Type B pancreatic cell (in vitro differentiated cells): ENCODE measurements at places on chromosomes 7 and 10.

- H3K4me3 ChIP-seq, result peak overlapping the region; percentile 41
- H3K27me3 ChIP-seq, result peaks cover 97% of the 10 kb centered on the region
- no peaks in the 10 kb centered on the region for H3K36me3 ChIP-seq
Measured at GRCh38 chr10:102231357-102232318, 5.5 kb downstream of the ELOVL3 start.

- peak overlapping the region; percentile 10 for H3K27ac ChIP-seq
- peaks cover 34% of the 10 kb centered on the region for H3K27me3 ChIP-seq
- peaks cover 4% of the 10 kb centered on the region for H3K4me1 ChIP-seq
- no peaks in the 10 kb centered on the region for H3K36me3 ChIP-seq
- H3K4me3 ChIP-seq, result no peak overlapping the region
- DNase-seq, result peak; percentile 49
Measured at GRCh38 chr10:1603181-1603580, 134.1 kb downstream of the ADARB2 start.

DNA sequence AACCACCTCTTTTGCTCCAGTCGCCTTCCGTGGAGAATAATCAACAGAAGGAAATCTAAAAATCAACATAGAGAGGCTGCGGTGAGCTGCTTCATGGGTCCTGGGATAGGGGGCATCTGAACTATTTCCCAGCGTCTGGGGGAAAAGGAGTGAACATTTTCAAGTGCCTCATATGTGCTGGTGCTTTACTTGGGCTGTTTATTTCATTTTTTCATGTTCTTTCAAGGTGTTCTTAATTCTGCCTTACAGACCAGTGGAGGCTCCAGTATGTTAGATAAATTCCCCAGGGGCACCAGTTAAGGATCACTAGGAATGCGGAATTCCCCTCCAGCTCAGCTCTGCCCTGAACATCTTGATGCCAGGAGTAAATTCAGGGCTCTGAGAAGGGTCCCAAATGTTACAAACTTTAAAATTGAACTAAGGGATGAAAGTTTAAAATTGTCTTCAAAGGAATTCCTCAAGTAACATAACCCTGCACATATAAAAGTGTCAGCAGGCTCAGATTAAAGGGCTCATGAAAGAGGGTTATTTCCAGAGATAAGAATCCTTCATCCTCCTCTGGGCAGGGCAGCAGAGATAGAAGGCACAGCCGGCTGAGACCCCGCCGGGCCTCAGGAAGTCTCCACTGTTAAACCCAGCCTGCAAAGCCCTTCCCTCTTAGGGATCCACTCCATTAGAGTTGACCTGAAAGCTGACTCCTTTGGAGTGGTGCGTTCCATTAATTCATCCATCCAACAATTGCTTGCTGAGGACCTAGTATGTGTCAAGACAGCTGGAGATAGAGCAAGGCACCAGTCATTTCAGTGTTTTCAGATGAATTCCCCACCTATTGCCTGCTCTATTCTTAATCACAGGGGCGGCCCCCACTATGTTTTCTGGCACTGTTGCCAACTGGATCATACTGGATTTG lies 345.8 kb downstream of the KCNMA1 start:
- peaks cover 12% of the 10 kb centered on the region for H3K27me3 ChIP-seq
- H3K27ac ChIP-seq, result peak overlapping the region; percentile 73
- no peak for DNase-seq
- H3K36me3 ChIP-seq, result no peaks in the 10 kb centered on the region
- H3K4me1 ChIP-seq, result peaks cover 46% of the 10 kb centered on the region
- H3K4me3 ChIP-seq, result peak overlapping the region; percentile 13

DNA sequence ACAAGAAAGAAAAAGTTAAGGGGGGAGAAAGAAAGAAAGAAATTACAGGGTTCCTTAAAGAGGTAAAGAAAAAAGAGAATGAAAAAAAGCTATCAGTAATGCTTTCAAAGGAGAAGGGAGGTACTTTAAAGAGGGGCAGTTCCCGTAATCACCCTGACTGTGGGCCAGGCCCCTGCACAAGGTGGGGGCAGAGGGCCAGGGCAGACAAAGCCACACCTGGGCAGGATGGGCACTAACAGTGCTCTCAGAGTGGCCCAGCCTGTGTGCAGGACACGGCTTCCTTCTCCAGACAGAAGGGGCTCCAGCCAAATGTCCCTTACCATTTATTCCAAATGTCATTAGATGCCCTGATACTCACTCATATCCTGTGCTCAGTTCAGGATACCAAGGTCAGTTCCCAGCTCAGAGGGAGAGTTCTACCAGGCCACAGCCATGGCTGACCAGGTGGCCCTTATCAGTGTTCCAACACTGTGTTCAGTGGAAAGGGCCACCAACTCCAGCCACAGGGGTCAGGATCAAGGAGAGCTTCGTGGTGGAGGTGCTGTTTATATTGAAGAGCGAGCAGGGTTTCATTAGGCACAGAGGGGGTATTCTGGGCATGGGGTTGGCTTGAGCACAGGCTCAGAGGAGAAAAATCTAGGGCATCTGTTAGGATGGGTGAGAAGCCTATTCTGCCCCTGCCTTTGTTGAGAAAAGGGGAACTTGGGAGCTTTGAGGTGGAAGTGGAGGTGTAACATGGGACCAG lies 29.9 kb downstream of the DPCD start:
- peaks cover 8% of the 10 kb centered on the region for H3K4me1 ChIP-seq
- no peak overlapping the region for H3K4me3 ChIP-seq
- no peak for DNase-seq
- no peaks in the 10 kb centered on the region for H3K27me3 ChIP-seq
- no peak overlapping the region for H3K27ac ChIP-seq

GRCh38 chr10:109019001-109019424 lies 904.3 kb downstream of the XPNPEP1 start:
- no peak overlapping the region for H3K27ac ChIP-seq
- no peak for DNase-seq
- no peaks in the 10 kb centered on the region for H3K36me3 ChIP-seq
- H3K27me3 ChIP-seq, result no peaks in the 10 kb centered on the region
- H3K4me1 ChIP-seq, result no peaks in the 10 kb centered on the region

- H3K27me3 ChIP-seq, result peaks cover 9% of the 10 kb centered on the region
- DNase-seq, result no peak
- H3K36me3 ChIP-seq, result no peaks in the 10 kb centered on the region
Measured at GRCh38 chr7:26490640-26491624, 199.3 kb downstream of the SNX10 start.

DNA sequence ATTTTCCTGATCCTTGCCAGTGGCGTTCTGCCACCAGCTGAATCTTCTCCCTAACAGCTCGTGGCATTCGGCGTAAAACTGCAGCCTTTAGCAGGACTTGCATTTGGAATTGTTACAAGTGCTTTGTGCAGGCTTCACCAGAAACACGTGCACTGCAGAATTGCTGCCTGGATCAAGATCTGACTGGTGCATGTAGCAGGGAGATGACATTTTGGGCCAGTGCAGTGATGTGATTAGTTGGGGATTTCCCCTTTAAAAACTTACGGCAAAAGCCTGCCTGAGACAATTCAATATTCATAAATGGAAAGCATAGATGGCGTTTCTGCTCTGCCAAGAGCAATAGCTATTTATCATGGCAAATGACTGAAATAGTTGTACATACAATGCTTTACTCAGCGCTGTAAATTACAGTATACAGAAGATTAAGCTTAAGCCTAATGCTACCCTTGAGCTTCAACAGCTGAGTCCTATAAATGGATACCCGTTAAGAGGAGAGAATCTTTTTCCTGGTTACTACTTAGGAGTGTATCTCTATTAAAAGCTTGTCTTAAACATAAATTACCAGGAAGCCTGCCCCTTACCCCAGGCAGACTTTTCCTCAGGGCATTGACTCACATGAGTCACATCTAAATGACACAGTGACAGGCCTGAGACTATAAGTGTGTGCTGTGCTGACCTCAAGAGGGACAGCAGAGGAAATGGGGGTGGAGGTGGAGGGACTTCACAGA lies 106.3 kb downstream of the ATXN7L1 start:
- H3K36me3 ChIP-seq, result peaks cover 19% of the 10 kb centered on the region
- H3K27ac ChIP-seq, result no peak overlapping the region
- peaks cover 8% of the 10 kb centered on the region for H3K4me1 ChIP-seq
- no peak for DNase-seq
- H3K4me3 ChIP-seq, result no peak overlapping the region

DNA sequence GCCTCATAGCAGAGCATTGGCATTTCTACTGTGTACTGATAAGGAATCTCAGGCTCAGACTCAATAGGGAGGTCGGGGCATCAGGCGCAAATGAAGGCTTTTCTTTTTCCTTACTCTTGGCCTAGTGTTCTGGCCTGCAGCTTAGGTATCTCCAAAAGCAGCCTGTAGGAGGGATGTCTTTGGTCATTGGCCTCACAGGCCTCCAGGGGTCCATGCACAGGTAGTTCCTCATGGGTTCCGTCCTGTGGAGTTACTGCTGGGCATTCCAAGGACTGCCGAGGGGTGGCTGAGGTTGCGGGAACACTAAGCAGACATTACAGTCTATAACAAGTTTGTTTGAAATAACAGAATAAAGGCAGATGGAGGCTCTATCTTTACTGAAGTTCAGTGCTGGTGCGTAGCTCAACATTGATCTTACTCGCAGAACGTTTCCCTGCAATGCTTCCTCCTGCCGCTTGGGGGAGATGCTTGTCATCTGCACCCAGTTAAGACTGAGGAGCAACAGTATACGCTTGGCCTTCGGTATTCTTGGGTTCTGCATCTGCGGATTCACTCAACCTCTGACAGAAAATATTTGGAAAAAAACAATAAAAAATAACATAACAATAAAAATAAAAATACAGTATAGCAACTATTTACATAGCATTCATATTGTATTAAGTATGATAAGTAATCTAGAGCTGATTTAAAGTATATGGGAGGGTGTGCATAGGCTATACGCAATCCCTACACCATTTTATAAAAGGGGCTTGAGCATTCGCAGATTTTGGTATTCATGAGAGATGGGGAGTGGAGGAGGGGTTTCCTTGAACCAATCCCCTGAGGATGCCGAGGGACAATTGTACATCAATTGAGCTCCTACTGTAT lies 58.9 kb downstream of the SH2D4B start:
- H3K4me3 ChIP-seq, result no peak overlapping the region
- H3K36me3 ChIP-seq, result no peaks in the 10 kb centered on the region
- H3K27ac ChIP-seq, result no peak overlapping the region
- no peaks in the 10 kb centered on the region for H3K4me1 ChIP-seq
- no peaks in the 10 kb centered on the region for H3K27me3 ChIP-seq

- no peak overlapping the region for H3K4me3 ChIP-seq
- no peak overlapping the region for H3K27ac ChIP-seq
- DNase-seq, result no peak
- peaks cover 4% of the 10 kb centered on the region for H3K27me3 ChIP-seq
- no peaks in the 10 kb centered on the region for H3K36me3 ChIP-seq
Measured at GRCh38 chr7:23938937-23939552, 229.0 kb downstream of the STK31 start.

- H3K27me3 ChIP-seq, result no peaks in the 10 kb centered on the region
- H3K36me3 ChIP-seq, result peaks cover 8% of the 10 kb centered on the region
- no peak overlapping the region for H3K27ac ChIP-seq
- DNase-seq, result no peak
- H3K4me1 ChIP-seq, result no peaks in the 10 kb centered on the region
Measured at GRCh38 chr10:99766302-99766681, 16.1 kb upstream of the ABCC2 start.

DNA sequence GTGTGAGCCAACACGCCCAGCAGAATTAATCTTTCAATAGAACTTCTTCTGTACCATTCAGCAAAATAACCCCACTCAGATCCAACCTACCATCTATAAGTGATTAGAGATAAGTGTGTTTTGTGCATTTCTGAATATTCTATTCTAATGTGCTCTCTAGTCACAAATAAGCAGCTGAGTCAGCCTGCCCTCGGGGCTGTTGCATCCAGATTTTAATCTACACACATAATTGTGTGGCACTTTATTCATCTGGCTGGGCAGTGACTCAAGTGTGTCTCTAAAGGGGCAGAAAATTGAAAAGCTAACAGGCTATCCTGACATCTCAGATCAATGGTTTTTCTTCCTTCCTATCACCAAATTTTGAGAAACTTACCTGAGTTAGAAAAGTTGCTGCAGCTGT lies 60.3 kb downstream of the PRR15 start:
- no peak for DNase-seq
- H3K27me3 ChIP-seq, result peaks cover 7% of the 10 kb centered on the region
- H3K4me1 ChIP-seq, result peaks cover 10% of the 10 kb centered on the region
- no peaks in the 10 kb centered on the region for H3K36me3 ChIP-seq

DNA sequence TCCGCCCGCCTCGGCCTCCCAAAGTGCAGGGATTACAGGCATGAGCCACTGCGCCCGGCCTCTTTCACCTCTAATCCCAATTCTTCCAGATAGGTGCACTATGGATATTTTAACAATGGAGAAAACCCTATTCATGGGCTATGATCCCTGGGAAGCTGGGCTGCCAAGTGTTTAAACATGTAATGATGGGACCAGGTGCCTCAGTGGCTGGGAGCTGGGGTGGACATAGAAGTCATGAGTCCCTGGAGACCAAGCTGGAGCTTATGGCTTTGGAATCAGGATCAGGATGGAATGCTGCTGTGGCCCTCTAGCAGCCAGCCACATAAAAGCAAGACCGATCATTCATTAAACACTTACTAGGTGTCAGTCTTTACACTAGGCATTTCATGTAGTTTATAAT lies 41.8 kb upstream of the IGFBP3 start:
- H3K27ac ChIP-seq, result no peak overlapping the region
- no peaks in the 10 kb centered on the region for H3K4me1 ChIP-seq
- no peak for DNase-seq
- no peak overlapping the region for H3K4me3 ChIP-seq
- no peaks in the 10 kb centered on the region for H3K27me3 ChIP-seq

DNA sequence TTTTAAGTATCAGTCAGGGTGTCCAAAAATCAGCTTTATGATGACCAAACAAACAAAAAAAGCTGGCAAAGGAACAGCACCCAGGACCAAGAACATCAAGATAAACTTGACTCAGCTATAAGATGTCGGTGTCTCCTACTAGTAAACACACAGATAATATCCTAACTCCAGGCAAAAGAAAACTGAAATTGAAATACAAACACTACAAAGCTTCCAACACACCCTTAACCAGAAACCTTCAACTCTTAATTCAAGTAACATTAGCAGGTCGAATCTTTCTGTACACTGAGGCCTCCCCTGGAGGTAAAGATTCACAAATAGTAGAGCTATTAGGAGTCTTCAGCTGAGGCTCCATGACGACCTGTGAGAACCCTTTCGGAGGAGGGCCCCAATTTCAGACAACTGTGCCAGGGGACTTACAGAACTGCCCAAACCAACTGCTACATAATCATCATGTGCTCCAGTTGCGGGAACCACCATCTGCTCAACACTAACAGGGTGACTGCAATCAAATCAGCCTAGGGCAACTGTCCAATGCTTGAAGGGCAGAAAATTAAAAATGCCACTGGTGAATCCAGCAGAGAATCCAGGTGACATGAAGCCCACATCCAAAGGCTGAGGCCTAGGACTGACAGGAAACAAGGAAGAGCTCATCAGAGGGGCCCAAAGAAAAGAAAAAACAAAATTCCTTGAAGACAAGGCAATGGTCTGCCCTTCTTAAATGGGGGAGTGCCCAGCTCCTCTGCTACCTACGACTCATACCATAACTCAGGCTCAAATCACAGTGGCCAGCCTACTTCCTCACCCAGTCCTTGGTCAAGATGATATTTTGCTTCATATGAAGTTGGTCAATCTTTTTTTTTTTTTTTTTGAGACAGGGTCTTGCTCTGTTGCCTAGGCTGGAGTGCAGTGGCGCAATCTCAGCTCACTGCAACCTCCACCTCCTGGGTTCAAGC lies 20.0 kb downstream of the XPNPEP1 start:
- no peak for DNase-seq
- H3K27me3 ChIP-seq, result no peaks in the 10 kb centered on the region
- H3K4me1 ChIP-seq, result peaks cover 23% of the 10 kb centered on the region
- H3K4me3 ChIP-seq, result peak overlapping the region; percentile 4
- H3K27ac ChIP-seq, result peak overlapping the region; percentile 79
